ENCODE measurements at places on chromosomes 3 and 15. TPM values are rescaled to one million over a fixed set of nuclear protein-coding genes. Genes with fewer than 3 reads are reported as not detected.

VGLL3 gene
- total RNA-seq = 10.7 TPM

SEMA3B gene
- total RNA-seq = 5.2 TPM

CHAC1 gene
- 5.7 TPM for total RNA-seq

SCG5 gene
- total RNA-seq = 1.9 TPM

ACTRT3 gene
- total RNA-seq = 2.6 TPM

SLC12A1 gene
- total RNA-seq = not detected

GPR149 gene
- total RNA-seq = not detected

FOXL2NB gene
- 1.0 TPM for total RNA-seq

VPS39 gene
- total RNA-seq = 14.3 TPM

ASB14 gene
- not detected for total RNA-seq

KNG1 gene
- not detected for total RNA-seq
